Activated CD8-positive, alpha-beta memory T cell treated with anti-CD3 and anti-CD28 coated beads, Interleukin-2, amount 10 ng/mL, durations not matched to agents 7 days and 5 days (primary cell): ENCODE measurements at places on chromosomes 2 and 18.

DNA sequence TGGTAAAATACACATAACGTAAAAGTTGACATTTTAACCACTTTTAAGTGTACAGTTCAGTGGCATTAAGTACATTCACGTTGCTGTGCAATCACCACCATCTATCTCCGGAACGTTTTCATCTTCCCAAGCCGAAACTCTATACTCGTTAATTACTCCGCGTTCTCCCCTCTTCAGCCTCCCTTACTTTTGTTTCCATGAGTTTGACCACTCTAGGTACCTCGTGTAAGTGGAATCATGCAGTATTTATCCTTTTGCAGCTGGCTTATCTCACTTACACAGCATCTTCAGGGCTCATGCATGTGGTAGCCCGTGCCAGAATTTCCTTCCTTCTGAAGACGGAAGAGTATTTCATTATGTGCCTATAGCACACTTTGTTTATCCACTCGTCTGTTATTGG is 225.2 kb downstream of the SLC4A3 start:
- no peak for DNase-seq

GRCh38 chr2:186526281-186526680 is 40.2 kb downstream of the ZC3H15 start:
- no peak for DNase-seq

GRCh38 chr2:218663901-218664300 is 4.4 kb downstream of the BCS1L start:
- DNase-seq = no peak

DNA sequence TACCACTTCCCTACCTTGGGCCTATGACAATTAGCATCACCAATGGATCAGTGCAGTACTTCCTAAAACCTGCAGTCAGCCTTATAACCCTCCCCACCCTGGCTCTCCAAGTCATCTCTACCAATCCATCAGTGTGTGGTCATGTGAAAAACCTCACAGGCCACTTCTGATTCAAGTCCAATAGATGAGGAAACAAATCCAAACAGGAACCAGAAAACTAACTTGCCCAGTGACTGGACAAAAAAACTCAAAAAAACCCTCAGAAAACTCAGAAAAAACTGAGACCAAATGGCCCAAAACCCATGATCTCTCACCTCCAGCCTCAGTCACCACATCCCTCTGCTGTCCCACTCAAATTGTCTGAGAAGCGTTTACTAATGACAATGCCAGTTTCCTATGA is 43.3 kb downstream of the TGFA start:
- no peak for DNase-seq

- DNase-seq = no peak
Observed at GRCh38 chr18:25455646-25456045, 103.7 kb upstream of the ZNF521 start.

DNA sequence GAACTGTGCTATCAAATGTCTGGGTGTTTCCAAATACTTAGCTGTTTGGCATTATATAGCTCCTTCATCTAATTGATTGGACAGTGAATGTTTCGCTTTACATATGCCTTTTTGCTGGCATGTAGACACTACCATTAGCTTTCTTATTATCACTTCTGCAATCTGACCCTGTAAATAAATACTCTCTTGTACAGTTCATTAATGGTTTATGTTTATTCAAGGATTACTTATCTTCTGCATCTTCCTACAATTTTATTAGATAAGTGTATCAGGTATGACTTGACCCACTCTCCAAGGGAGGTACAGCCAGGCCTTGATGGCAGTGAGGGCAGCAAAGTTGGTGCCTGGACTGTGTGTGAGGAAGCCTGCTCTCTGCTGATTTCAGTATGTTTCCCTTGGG is 614.1 kb upstream of the SETBP1 start:
- no peak for DNase-seq

DNA sequence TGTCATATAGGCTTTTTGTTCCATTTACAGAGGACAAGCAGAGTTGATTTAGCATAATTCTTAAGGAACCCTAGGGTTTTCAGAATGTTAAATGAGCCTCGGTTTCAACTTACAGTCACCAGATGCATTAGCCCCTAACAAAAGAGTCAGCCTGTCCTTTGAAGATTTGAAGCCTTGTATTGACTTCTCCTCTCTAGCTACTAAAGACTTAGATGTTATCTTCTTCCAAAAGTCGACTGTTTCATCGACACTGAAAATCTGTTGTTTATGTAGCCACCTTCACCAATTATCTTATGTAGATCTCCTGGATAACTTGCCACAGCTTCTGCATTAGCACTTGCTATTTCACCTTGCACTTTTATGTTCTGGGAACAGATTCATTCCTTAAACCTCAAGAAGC is 31.6 kb upstream of the SOX11 start:
- DNase-seq = no peak

GRCh38 chr2:149421791-149422190 is 91.4 kb downstream of the LYPD6 start:
- no peak for DNase-seq

DNA sequence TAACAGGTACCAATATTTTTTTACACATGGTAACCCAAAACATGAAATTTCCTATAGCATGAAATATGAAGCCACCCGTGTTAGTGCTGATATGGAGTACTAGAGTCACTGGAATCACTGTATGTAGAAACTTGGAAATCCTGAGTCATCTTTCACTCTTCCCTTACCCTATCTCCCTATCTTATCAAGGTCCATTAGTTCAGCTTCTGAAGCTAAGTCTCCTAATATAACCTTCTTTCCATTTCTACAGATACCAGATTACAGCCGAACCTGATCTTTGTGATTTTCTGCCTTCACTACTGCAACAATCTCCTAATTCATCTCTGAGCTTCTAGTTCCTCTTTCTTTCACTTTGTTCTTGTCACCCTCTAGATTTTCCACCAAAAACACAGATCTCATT is 59.0 kb downstream of the SEPTIN10 start:
- no peak for DNase-seq

DNA sequence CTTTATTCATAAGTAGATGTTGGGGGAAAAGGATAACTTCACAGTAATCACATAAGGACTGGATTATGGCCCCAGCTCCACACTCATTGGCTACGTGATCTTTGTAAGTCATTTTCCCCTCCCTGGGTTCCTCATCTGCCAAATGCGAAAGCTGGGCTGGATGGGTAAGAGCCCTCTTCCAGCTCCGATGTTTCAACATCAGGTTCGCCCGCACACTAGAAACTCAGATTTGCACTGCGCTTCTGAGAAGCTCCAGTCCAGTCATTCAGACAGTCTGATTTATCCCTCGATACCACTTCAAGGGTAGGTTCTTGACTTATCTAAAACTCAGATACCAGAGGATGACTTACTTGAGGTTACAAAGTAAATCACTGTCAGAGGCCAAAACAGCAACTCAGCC is 31.0 kb upstream of the RMDN2 start:
- DNase-seq = no peak

DNA sequence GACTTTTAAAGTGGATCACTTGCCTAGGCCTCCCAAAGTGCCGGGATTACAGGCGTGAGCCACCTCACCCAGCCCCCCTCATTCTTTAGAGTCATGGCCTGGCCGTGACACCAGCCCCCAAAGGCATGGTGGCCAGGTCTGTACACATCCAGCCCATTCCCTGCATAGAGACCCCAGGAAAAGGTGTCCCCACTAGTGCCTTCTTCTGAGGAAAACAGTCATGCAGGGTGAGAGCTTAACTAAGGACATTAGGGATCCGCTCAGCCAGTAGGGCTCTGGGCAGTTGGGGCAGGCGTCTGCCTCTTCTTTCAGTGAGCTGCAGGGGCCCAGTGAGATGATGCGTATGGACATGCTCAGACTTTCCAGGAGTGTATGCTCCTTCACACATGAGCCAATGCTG is 5.7 kb upstream of the AMER3 start:
- no peak for DNase-seq

- no peak for DNase-seq
Observed at GRCh38 chr2:23760736-23761135, 166.2 kb downstream of the ATAD2B start.

DNA sequence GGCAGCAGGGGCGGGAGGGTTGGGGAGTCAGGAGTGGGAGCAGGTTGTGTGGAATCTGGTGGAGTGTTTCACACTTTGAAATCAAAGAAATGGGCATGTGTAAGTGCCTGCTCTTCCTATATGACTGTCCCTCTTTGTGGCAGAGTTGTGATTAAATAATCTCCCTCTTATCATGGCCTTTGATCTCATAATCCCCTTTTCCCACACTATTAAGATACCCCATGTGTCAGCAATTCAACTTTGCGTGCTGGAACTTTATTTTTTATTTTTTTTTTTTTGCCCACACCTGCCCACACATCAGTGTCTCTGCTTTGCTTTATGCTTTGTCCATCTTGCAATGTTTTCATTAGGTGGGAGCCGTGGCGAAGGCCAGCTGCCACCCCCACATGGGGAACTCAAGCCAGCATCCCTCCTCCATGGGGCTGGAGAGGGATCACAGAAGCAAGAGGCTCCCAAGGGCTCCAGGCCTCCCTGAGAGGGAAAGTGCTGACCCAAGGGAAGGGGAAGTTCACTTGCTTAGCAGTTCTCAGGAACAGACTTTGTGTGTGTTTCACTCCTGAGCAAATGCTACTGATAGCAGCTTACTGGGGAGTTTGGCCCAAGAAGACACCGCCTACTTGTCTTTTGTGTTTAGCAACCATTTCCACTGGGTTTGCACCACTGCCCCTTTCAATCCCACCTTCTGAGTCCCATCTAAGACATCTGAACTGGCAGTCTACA is 243.4 kb downstream of the BCL11A start:
- no peak for DNase-seq

- DNase-seq = peak; percentile 70
Observed at GRCh38 chr2:62309465-62310091, 113.7 kb downstream of the B3GNT2 start.

DNA sequence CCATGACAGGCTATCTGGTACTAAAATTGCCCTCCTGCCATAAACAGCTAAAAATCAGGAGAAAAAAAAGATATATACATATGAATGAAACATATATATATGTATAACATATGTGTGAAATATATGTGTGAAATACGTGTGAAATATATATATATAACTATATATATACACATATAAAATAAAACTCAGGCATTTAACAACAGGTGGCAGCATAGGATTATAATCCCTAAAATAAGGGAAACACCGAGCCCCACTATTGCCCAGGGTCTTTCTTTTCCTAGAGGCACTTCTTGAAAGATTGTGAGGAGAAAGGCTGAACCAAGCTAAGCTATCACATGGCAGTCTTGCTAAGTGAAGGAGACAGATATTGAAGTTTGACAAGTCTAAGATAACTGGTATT is 65.9 kb upstream of the CYTIP start:
- no peak for DNase-seq

DNA sequence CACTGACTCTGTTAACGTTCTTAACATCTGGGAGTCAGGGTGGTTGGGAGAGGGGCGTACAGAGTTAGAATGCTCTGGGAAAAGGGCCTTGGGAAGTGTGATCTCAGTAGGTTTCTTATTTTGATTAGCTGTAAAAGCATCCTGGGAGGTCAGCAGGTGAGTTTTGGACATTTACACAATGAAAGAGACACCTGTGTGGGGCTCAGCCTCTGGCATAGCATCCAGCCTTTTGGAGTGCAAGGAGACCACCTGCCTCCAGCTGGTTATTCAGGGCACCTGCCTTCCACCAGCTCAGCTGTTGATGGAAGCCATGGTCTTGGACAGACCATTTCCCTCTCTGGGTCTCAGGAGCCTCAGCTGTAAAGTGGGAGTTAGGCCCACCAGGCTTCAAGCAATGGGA is 49.7 kb downstream of the ACAA2 start:
- DNase-seq = no peak

DNA sequence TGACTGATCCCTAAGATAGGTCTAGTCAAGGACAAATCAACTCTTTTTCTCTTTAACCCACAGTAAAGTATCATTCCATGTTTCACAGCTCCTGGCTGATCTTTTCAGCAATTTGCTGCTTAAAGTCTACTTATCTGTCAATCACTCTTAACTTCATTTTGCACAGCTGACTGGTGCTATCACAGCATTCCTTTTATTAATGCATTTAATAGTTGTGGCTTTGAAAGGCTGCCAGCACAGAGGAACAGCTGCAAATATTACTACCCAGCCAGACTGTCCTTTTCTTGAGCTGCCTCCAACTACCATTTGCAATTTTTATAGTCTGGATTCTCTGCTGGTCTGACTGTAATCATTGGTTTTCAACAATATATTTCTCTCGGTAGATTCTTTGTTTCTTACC is 303.5 kb downstream of the STK39 start:
- DNase-seq = no peak

GRCh38 chr2:136247204-136247950 is 129.4 kb upstream of the CXCR4 start:
- no peak for DNase-seq

GRCh38 chr2:126668254-126668653 is 12.3 kb downstream of the GYPC start:
- no peak for DNase-seq

DNA sequence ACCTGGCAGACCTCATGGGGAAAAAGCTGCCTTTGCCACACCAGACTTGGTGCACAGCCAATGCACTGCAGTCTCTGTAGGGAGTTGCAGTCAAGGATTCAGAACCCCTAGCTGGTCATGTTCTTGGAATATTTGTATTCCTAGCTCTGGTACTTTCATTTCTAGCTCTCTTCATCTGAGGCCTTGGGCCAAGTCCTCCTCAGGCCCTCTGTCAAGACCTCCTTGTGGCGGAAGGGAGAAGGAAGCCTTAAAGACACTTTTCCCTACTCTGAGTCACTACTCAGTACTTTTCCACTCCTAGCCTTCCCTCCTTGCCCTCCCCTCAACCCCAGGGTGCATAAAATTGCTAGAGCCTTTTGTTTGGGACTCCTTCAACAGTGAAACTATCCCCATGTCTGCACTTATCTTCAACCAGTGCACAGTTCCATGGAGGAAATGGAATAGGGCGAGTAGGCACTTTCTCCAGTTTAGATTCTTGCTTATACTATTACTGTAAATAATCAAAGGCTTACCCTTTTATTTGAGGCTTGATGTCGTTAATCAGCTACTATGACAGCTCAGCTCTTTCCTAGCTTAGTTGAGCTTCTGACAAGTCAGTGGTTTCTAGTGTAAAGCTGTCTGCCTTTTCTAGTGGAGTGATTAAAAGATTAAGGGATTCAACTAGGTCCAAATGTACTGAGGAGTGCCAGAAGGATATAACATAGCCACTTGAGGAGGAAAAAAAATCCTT is 15.8 kb downstream of the M1AP start:
- DNase-seq = no peak
